Nucleus accumbens (tissue), 56 donors: ENCODE measurements at places on chromosomes 16 and 17.

GRCh38 chr17:151004-151403 lies 13.6 kb downstream of the SCGB1C2 start:
- DNase-seq: no peak

DNA sequence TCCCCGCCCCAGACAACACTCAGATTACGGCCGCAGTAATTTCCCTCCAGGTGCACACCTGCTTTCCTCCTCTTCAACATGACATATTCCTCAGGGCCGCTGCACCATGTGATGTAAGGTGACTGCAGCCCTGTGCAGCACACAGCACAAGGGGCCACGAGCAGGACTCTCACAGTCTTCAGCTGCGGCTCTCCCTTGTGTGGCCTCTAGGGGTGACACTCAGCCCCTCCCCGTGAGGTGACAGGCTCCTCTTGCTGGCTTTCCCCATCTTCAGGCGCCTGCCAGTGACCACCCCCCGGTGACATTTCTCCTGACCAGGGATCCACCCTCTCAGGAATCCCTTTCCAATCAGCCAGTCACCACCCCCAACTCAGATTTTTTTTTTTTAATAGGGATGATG lies 31.3 kb upstream of the ABCC3 start:
- DNase-seq: no peak

- DNase-seq: no peak
These were observed 332.8 kb upstream of the DYNLRB2 start for GRCh38 chr16:80208015-80208414.

DNA sequence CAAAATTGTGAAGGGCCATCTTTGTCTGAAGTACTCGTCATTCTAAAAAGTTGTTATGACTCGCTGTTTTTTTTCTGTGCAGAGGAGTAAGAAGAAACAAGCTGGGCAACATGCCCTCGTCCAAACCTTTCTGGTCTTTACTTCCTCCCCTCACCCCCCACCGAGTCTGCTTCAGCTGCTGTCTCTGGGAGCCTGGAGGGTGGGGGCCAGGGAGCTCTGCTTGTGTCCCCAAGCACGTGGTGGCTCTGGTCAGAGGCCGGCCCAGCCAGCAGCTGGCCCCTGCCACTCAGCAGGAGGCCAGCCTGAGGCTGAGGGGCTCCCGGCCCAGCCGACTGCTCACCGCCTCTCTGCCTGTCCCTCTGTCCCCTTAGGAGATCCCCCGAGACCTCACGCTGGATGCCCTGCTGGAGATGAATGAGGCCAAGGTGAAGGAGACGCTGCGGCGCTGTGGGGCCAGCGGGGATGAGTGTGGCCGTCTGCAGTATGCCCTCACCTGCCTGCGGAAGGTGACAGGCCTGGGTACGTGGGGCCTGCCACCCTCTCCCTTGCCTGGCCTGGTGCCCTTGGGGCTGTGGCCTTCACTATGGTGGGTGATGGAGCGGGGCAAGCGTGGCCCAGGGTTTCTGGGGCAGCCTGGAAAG lies 53.7 kb upstream of the LGALS9 start:
- DNase-seq: no peak

DNA sequence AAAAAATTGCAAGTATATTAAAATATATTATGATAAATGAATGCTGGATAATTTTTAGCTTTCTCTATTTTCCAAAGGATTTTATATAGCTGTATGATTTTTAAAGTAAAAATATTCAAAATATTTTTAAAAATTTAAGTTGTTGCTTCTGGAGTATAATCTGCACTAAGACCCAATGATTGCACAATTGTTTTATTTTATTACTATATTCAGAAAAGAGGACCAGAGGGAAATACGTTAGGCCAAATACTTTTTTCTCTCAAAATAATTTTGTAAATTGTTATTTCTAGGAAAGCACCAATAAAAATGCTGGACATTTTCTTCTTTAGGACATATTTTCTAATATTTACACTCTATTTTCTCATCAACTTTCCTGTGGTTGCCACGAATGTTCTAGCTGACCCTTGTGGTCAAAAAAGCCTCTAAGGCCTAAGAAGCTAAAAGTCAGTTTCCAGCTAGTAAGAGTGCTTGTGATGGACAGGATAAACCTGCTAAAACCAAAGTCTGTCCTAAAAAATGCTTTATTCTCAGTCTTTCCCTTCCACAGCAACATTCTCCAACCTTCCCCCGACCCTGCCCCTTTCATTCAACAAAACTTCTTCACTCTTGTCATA lies 31.2 kb downstream of the MMD start:
- DNase-seq: no peak

DNA sequence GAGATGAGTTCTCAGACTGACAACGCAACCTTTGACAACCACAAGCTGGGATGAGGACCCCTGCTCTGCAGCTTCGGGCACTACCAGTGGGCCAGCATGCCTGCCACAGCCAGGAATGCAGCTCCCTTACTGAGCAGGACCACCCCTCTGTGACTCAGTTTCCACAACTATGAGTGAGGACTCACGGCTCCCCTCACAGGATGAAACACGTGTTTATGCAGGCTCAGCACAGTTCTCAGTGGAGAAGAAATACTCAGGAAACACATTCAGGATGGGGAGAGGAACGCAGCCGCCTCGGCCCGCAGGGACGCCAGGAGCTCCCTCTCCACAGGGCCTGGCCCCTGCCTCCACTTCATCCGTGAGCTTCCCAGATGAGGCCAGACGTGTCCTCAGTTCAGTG lies 14.1 kb downstream of the DNASE1 start:
- no peak for DNase-seq

DNA sequence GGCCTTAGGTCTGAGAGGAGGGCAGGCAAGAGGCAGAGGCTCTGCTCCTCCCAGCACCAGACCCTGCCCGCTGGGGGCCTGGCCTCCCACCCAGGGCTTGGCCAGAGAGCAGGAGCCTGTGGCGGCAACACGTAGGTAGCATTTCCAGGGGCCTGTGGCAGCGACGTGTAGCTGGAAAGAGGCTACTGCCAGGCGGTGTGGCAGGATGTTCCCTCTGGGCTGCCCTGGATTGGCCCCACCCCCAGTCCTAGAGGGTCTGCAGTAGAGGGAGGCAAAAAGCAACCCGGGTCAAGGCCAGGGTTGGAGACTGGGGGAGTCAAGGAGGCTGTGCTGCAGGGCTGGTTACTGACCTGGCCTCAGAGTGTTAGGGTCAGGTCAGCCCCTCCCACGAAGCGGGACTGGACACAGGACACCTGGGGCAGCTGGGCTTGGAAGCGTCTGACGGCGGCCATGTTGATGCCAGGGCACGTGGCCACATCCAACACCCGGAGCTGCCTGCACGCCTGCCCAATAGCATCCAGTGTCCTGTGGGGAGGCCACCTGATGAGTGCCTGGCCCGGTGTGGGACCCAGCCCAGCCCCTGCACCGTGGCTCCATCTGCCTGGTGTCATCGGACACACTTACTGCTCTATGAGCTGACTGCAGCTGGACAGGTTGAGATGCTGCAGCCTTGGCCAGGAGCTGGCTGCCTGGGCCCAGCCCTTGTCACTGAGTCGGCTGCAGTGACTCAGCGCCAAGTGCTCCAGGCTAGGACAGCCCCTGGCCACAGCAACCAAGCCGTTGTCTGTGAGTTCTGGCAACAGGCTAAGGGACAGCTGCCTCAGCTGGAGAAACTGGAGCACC lies 8.5 kb downstream of the ELMO3 start:
- DNase-seq: no peak

- DNase-seq: no peak
These were observed 195.3 kb upstream of the RPL38 start for GRCh38 chr17:74008196-74008595.

DNA sequence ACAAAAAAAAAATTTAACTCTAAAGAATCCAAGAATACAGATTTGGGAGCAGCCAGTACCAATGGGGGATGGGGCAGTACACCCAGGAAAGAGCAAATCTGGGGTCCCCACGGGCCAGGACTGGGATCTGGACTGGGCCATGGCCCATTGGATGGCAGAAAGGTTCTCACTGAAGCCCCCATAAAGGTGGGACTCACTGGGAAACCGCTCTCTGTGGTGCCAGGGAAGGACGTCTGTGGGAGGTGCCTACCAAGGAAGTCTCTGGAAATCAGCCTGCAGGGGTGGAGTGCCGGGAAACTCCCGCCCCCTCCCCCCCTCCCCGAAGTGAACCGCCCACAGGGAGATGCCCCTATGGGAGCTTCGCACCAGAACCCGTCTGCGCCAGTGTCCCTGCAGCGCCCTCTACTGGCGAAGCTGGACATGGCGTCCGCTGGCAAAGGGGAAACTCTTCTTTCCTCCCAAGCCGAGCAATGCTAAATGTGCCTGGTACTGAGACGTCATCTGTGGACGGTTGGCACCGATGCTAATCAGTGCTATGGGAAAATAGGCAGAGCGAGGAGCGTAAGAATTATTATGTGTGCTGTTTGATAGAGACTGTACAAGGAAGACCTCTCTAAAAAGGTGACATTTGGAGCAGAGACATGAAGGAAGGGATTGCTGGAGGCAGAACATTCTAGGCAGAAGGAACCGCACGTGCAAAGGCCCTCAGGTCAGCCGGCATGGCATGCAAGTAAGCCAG lies 671.1 kb downstream of the WWOX start:
- peak; percentile 46 for DNase-seq

DNA sequence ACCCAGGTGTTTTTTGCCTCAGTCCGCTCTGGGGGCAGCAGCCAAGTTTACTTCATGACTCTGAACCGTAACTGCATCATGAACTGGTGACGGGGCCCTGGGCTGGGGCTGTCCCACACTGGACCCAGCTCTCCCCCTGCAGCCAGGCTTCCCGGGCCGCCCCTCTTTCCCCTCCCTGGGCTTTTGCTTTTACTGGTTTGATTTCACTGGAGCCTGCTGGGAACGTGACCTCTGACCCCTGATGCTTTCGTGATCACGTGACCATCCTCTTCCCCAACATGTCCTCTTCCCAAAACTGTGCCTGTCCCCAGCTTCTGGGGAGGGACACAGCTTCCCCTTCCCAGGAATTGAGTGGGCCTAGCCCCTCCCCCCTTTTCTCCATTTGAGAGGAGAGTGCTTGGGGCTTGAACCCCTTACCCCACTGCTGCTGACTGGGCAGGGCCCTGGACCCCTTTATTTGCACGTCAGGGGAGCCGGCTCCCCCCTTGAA lies 2.1 kb upstream of the C17orf107 start:
- no peak for DNase-seq

- no peak for DNase-seq
These were observed 30.9 kb upstream of the FOXF1 start for GRCh38 chr16:86479419-86479818.

GRCh38 chr16:9115277-9115676 lies 23.8 kb downstream of the HAPSTR1 start:
- DNase-seq: no peak

DNA sequence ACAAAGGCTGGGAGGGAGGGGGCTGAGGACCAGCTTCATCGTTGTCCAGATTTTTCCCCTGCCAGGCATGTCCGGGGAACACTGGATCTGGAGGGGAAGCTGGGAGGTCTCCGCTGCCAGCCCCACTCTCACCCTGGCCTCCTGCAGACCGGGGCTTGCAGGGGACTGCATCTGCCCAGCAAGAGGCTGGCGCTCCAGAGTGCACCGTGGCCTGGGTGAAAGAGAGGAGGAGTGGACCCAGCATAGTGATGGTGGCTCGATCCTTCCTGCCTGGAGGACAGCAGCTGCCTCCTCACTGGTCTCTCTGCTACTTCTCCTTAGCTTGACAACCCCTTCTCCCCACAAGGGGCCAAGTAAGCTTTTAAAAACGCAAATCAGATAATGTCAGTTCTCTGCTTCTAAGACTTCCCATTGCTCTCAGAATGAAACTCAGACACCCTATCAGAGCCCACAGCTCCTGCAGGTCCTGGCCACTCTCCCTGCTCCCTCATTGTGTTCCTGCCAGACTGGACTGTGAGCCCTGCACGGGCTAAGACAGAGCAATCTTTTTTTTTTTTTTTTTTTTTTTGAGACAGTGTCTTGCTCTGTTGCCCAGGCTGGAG lies 15.0 kb downstream of the CPNE2 start:
- DNase-seq: peak; percentile 28

DNA sequence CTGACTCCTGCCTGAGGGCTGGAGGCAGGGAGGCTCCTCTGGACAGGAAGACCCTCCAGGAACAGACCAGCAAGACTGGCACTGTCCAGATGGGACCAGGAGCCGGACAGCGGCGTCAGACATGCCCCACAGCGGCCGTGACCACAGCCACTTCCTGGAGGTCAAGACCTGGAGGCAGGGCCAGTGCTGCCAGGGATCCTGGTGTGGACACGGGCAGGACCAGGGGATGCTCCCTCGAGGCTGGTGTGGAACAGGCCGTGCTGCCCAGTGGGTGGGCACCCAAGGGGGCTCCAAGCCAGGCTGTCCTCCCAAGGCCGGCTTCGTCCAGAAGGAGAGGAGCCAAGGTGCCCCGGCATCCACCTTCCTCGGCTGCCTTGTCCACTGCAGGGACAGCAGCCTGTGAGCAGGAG lies 4.5 kb upstream of the CCDC57 start:
- DNase-seq: no peak

DNA sequence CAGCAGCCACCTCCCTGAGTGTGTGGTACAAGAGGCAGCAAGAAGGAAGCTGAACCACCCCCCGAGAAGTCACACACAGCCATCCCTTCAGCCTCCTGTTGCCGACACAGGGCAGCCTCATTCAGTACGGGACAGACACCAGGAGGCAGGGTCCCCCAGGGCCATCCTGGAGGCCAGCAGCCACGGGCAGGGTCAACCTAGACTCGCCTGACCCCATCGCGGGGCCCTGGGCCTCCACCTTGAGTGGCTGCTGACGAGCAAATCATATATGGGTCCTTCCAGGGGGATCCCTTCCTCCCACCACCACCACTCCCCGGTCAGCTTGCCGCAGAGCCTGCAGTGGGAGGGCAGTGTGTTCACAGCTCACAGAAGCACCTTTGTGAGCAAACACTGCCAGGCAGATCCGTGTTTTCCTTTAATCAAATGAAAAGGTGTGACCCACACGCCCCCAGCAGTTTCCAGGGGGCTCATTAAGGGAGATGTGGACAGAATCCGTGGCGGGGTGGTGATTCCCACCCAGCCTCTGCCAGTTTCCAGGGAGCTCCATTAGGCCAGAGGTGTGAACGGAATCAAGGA lies 5.6 kb upstream of the ACSF3 start:
- DNase-seq: no peak

DNA sequence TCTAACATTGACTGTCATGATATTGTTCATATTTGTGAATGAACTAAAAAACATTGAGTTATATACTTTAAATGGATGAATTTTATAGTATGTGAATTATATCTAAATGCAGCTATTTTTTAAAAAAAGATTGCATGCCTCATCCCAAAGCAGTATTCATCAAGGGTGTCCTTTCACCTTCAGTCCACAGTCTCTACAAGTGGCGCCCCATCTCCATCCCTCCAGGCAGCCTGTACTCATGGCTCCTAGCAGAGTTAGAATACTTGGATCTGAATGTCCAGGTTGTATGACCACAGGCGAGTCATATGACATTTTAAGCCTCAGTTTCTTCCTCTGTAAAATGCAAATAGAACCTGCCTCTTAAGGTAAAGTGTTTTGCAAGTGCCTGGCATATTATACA lies 69.8 kb downstream of the TMEM100 start:
- no peak for DNase-seq

DNA sequence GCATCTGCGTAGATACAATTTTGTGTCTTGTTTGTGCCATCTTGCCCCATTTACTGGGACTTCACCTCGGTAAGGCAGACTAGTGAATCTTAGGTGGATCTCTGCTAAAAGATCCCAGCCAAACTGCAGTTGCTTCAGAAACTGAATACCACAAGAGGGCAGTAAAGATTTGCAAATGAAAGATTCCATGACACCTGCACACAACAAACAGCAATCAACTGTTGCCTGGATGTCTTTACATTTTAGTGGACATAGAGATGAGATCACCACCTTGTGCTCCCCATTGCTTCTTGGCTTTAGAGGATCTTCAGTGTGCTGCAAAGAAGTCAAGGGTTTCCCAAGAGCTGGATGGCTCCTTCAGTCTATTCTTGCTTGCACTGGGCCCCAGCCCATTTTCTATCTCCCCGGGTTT lies 119.2 kb upstream of the CACNG5 start:
- DNase-seq: no peak
